ENCODE measurements at places on chromosomes 6 and 20. TPM values are rescaled to one million over a fixed set of nuclear protein-coding genes. Genes with fewer than 3 reads are reported as not detected.

DNA sequence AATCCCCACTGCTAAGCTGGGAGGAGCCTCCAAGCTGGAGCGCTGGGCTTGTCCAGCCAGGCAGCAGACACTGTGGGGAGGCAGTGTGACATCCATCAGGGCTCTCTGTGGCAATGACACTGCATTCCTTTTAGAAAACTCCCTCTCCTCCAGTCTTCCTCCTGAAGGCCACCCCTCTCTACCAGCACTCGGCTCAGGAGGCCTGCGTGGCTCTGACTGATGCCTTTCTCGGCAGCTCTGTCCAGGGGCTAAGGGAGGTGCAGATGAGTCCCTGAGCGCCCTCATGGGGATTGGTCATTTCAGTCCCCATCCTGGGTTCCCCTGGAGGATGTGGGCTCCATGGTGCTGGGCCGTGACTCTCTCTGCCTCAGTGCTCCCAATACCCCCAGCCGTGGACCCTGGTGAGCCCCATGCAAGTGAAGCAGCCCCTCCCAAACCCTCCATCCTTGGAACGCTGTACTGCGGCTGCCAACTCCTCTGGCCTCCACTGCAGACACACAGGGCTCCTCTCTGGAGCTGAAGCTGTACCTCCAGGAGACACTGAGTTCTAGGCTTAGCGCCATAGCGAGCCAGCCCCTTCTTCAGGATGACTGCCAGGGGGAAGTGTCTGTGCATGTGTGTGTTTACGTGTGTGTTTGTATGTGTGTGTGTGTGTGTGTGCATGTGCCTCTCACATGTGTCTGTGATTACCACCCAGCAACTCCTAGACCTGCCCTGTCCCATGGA is 209.6 kb downstream of the ERMARD start:
- no peak for DNase-seq

GRCh38 chr6:81172056-81172740 is 580.3 kb downstream of the TENT5A start:
- peak; percentile 89 for DNase-seq

GRCh38 chr6:152380993-152381898 is 255.9 kb downstream of the SYNE1 start:
- peak; percentile 97 for DNase-seq

DNA sequence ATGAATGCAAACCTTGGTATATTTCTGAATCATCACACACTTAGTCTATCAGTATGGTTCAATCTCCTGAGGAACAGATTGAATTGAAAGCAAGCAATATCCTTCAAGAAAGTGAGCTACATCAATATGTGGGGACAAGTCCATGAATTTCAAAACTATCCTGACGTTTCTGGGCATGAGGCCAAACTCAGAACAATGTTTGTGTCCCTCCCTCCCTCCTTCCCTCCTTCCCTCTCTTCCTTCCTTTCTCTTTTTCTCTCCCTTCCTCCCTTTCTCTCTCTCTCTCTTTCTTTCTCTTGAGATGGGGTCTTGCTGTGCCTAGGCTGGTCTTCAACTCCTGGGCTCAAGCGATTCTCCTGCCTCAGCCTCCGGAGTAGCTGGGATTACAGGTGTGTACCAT is 27.9 kb upstream of the SYNCRIP start:
- DNase-seq: peak; percentile 46

DNA sequence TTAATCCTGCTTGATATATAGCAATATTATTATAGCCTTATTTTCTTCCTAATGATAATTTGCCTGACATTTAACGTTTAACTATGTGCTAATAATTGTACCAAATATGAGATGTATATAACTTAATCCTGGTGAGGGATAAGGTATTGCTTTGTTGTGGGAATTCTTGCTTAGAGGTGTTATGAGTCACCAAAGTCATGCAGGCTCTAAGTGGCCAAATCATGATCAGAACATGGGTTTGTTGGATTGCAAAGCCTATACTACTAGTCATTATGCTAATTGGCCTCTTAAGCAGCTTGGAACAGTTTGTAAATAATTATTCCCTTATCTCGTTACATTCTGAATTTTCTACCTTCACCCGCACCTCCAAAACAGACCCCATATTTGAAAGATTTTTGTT is 21.9 kb upstream of the C6orf141 start:
- no peak for DNase-seq

DNA sequence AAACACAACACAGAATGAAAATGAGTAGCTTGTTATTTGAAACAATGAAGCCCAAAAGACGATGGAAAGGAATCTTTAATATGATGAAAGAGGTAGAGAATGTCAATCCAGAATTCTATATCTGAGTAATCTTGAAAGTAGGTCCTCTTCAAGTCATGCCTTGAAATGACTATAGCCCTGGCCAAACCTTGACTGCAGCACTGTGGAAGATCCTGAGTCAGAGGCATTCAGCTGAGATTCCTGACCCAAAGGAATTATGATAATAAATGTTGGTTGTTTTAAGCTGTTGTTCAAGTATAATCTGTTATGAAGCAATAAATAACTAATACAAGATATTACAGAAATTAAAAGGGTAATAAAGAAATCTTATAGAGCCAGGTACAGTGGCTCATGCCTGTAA is 64.8 kb downstream of the IBTK start:
- DNase-seq: peak; percentile 69

DNA sequence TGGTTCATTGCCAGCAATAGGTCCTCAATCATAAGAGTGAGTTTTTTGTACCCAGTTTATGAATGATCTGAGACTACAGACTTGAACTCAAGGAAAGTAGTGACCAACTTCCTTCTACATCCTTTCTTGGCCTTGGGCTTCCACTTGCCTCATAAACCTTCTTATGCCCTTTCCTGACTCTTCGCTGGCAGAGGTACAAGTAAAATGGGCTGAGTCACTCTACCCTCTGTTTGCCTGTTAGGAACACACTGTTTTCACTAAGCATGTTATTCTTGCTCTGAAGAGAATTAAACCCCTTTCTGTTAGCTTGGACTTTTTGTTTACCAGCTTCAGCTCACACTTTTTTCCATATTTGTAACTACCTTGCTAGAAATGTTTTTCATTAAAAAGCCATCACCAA is 74.4 kb downstream of the PKHD1 start:
- no peak for DNase-seq

DNA sequence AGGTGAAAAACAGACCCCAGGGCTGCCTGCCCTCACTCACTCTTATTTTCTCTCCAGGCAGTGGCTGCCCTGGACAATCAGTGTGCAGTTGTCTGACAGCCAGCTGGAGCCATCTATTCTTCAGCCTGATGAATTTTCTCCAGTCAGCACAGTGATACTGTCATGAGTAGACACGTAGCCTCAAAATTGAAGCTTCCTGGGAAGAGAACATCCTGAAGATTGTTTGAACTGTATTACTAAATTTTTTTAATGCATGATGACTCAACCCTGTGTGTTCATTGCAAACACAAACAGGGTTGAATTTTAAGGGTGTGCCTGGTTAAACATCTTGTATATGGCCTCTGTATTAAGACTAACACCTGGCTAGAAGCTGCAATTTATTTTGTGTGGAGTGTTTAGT is 49.8 kb upstream of the STXBP5 start:
- DNase-seq: peak; percentile 71

GRCh38 chr20:55139173-55139765 is 663.9 kb downstream of the DOK5 start:
- no peak for DNase-seq

GRCh38 chr6:139145661-139146060 is 10.8 kb downstream of the HECA start:
- no peak for DNase-seq

DNA sequence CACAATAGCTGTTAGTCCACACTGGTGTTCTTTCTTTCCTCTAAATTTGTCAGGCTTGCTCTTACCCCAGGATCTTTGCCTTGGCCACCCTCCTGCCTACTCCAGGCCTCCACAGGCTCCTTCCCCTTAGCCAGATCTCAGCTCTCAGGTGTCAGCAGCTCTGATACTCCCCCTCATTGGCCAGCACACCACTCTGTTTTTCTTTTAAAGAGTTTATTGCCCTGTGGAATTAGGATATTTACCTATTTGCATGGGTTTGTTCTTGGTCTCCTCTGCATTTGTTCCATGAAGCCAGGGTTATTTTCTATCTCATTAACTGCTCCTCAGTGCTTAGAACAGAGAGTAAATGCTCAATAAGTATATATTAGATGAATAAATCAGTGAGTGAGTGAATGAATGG is 36.8 kb downstream of the GCNT2 start:
- no peak for DNase-seq

- DNase-seq: no peak
These were observed 51.4 kb downstream of the HECA start for GRCh38 chr6:139186242-139186641.

DNA sequence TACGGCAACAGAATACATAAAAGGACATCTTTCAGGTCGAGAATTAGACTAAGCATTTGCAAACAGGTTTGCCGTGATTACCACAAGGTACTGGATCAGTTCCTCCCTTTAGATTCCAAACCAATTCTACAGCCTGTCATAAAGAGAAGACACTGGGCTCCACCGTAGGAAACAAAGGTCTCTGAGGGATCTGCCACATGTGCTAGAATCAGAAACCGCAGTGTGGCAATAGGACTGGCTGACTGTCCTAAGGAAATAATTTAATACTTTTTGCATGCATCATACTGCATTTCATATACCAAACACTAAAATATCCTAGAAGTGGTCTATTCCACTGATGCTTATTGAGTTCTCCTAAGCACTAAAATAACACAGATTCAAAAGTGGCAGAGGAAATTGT is 59.2 kb downstream of the POPDC3 start:
- DNase-seq: no peak

DNA sequence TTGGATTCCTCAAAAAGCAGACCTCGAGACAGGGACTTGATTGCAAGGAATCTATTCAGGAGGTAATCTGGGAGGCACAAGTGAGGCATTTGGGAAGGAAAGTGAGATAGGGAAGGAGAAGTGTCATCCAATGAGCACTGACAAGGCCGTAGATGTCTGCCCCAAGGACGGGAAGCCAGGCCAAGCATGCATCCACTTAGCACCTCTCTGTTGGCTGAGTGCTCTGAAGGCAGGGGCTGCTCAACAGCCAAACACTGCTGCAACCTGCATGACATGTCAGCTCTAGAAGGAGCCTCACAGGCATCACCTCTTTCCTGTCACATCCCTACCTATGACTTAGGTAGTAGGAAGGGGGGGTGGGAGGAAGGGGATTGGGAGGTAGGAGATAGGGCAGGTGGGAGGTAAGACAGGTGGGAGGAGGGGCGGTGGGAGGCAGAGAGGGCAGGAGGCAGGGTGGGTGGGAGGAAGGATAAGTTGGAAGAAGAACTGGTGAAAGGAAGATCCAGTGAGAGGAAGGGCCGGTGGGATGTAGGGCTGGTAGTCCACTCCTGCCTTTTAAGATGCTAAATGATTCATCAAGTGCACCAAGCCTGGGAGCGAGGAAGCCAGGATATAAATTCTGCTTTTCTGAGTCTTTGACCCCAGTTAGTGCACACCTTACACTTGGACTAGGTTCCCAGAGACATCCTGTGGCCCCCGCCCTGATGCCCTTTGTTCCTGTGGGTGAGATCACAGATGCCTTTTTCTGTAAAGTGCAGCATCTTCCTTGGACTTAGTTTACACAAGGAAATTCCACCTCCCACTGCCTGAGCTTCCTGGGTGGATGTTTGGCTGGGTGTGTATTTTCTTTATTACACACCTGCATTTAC is 83.8 kb upstream of the NXT1 start:
- no peak for DNase-seq

- DNase-seq: no peak
These were observed 36.5 kb downstream of the SCML4 start for GRCh38 chr6:107787589-107787960.

DNA sequence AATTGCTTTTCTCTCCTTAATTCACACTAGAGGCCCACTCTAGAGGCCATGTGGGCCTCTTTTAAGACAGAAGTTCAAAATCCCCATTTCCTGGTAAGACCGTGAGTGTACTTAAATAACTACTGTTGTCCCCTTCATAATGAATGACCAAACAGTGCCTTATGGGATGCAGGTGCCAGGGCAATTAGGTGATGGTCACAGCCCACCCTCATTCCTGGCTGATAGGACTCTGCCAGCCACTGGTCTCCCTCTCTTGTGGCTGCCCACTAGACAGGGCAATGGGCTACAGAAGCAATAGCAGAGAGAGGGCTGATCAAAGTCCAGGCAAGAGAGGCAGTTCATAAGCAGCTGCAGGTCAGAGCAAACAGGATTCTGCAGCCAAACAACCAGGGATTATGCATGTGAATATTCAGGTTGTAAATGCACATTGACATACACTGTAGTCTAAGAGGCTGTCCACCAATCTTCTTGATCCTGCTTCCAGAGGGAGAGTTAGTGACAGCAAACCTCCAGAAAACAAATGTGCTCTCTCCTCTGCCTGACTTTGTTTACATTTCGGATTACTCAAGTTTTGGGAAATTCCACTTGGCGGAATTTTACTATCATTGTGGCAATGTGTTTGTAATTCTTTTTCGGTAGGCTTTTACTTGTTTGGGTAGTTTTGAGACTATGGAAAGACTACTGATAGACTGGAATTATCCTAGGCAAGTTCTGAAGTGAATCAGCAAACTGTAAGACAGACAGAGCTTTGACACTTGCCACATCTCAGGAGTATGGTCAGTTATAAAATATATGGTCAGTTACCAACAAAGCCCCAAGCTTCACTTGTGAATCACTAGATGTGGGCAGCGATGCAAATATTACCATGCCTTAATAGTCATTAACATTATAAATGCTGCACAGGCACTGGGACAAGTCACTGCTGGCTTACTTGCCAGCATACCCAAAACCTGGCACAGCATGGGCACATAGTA is 12.8 kb downstream of the PTPRK start:
- peak; percentile 75 for DNase-seq

DNA sequence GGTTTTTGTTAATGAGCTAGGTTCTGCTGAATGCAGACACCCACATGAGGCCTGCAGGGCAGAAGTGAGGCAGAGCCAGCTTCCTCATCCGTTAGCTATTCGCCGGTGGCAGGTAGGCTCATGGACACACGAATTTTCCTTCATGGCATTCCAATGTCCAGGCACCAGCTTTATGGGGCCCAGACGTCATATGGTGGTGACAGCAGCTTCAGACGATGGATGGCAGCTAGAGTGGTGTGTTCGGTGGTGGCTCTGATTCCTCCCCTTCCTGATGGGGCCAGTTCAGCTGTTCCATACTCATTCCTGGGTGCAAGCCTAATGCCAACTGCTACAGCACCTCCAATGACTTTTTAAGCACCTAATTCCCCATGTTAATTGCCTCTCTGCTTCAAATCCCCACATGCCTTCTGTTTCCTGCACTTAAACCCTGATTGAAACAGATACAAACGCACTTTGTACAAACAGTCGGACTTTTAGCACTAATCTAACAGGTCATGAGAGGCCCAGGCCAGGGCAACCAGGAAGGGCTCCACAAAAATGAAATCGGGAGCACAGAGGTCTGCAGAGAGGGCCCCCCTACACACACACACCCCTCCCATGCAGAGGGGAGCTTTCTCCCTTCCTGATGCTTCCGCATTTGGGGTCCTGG is 35.7 kb upstream of the MLN start:
- DNase-seq: no peak

- DNase-seq: no peak
These were observed 593.5 kb upstream of the ARID1B start for GRCh38 chr6:156183678-156184077.

The ZBTB46 gene
- 4.5 TPM for total RNA-seq

The FLRT3 gene
- 5.1 TPM for total RNA-seq

The FBXO5 gene
- total RNA-seq: 6.9 TPM

The TUBB gene
- total RNA-seq: 551 TPM

The BANF2 gene
- not detected for total RNA-seq

The HLA-DMB gene
- 0.83 TPM for total RNA-seq

The CALHM4 gene
- not detected for total RNA-seq

The NDRG3 gene
- total RNA-seq: 37.8 TPM

The FNDC1 gene
- under 0.01 TPM for total RNA-seq

The BHLHE23 gene
- not detected for total RNA-seq

The ERVFRD-1 gene
- total RNA-seq: not detected

The ESR1 gene
- 0.50 TPM for total RNA-seq

The EPHA7 gene
- total RNA-seq: under 0.01 TPM

The UST gene
- total RNA-seq: 19.5 TPM

The RIMS4 gene
- total RNA-seq: under 0.01 TPM
